Stimulated activated CD4-positive, alpha-beta T cell treated with anti-CD3 and anti-CD28 coated beads, Interleukin-15, amount 100 ng/mL, for 24 hours (primary cell): ENCODE measurements at places on chromosomes 7 and 10.

- no peak for DNase-seq
Observed at GRCh38 chr10:112000466-112000865, 183.1 kb downstream of the GPAM start.

- peak; percentile 70 for DNase-seq
Observed at GRCh38 chr10:46106410-46107255, 60.6 kb upstream of the MSMB start.

DNA sequence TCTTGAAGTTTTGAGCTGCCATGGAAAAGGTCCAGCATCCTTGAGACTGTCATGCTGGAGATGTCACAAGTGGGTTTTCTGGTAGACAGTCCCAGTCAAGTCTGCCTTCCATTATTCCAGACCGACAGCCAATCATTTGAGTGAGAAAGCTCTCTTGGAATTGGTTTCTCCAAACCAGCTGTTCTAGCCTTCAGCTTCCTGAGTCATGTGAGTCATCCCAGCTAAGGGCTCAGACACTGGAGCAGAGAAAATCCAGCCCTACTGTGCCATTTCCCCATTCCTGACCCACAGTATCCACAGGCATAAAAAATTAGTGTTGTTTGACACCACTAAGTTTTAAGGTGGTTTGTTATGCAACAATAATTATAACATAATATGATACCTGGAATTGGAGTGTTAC, 219.0 kb downstream of the ADRA2A start:
- DNase-seq: no peak

DNA sequence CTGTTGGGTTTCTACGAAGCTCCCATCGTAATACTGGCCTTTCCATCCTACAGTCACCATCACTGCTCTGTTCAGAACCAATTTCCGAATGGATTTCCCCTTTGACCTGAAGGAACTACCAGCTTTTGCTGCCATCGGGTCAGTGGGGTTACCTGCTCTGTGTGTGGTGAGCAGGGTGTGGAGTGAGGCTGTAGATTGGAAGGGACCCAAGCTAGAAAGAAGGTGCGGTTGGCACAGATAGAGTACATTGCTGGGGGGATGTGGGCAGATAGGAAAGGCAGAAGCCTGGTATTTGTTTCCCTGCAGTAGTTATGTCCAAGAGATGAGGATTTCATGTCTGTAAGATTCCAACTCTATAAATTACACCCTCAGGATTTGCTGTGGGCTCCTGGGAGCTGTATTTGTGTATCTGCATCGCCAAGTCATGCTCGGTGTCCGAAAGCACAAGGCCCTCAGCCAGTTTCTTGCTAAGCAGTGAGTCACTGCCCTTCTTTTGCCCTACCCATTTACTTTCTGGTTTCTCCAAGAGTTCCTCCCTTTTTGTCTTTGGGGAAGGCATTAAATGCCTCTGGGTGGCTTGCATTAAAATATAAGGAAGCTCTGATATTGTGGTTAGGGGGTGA, 15.4 kb downstream of the CLCN1 start:
- DNase-seq: no peak

DNA sequence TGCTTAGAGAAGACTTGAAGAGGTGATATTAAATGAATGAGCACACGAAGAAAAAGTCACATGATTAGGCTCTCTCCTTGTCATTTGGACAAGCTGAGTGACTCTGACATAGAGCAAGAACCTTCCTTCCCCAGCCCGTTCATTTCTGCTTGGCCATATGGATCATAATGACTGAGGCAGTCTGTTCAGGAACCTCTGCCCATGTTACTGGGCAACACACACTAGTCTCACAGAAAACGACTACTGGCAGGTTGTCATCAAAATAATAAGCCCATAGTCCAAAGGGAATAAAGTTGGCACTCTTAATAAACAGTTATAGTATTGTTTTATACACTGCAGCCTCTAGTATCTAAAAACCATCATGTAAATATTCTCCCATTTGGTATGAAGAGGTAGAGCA, 635.0 kb downstream of the REEP3 start:
- DNase-seq: no peak

- DNase-seq: no peak
Observed at GRCh38 chr7:155638366-155638765, 6.1 kb upstream of the RBM33 start.

DNA sequence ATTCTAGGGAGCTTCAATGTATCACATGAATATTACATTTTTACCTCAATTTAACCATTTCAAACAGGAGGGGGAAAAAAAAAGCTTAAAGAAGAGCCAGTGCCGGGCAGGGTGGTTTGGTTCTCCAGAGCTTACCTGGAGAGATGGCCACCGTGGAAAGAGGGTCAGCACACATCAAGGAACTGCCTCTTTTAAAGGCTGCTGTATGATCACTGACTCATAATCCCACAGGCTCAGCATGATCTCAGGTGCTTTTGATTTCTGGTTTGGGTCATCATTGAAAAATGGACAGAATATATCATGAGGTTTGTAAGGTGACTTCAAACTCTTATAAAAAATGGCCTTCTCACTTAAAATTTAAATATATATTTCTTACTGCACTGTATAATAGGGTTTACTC, 67.5 kb upstream of the MDFIC start:
- DNase-seq: no peak

DNA sequence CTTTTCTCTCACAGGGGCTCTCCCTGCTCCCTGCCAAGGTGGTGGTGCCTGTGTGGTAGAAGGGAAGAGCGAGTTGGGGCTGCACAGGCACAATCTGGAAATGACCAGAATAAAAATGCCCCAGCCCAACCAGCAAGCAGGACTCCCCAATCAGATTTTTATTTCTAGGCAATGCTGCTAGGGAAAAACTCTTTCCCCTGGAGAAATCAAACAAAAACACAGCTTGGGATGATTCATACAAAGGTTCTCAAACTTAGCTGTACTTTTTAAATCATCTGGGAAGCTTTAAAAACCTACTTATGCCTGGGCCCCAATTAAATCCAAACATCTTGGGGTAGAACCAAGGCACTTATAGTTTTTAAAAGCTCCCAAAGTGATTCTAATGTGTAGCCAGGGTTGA, 243.2 kb downstream of the HTR7 start:
- DNase-seq: no peak

DNA sequence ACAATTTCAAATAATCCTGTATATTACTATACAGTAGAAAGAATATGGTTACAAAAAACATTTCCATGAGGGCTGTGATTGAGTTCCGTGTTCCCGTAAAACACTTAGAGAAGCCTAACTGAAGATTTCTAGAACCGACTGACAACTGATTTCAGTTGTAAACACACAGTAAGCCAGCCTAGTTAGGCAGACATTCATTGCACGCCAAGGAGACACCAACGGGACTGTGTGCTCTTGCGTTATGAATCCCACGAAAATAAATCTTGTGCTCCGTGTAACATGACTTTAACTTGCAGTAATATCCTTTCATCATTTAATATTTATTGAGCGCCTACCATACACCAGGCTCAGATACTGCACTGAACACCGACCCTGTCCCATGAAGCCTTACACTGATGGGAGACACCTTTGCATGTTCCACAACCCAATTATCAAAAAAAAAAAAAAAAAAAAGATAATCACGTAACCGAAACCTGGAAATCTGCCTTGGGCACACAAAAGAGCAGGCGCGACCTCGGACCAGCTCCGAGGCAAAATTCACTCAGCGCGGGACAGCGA, 420 bp upstream of the KLHL7 start:
- DNase-seq: no peak

DNA sequence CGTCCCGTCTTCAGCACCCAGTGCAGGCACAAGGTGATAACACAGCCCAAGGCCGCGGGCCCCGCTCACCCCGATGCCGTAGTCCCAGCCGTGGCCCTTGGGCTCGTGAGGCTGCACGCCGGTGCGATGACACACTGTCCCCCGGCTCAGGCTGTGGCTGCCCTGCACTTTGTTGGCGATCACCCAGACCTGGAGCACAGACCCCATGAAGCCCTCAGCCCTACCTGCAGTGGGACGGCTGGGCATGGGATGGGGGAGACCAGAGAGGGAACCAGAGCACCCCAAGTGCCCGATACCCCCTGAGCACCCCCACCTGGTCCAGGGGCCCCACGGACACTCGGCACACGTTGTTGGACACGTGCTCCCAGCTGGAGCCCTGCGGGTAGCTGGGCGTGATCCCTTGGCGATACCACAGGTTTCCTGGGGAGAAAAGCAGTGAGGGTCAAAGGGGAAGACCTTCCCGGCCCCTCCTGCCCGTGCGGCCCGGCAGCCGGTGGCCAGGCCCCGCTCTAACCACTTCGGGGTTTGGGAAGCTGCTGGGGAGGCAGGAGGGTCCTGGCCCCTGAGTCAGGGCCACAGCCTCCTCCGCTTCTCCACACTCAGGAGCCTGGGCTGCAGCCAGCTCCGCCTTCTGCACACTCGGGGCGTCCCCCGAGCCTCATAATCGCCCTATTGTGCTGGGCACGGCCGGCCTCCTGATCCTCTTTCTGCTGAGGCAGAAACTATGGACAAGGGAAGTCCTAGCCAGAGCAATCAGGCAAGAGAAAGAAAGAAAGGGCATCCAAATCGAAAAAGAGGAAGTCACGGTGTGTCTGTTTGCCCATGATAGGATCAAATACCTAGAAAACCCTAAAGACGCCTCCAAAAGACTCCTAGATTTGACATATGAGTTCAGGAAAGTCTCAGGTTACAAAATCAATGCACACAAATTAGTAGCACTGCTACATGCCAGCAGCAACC, 6.7 kb downstream of the BHLHA15 start:
- no peak for DNase-seq

DNA sequence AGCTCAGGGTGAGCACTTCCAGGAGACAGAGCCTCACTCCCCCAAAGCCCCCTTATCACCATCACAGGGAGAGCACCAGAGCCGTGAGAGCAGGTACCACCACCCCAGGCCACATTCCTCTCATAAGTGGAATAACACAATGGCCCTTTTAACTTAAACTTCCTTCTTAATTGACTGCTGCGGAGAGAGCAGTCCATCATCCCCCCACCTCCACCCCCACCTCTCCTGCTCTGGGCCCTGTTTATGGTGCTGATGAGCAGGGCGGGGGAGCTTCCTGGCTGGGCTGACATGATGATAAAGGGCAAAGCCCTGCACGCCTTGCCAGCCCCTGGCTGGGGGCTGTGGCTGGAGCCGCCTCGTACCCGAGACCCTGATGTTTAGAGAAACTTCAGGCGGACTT, 81.4 kb upstream of the PODXL start:
- DNase-seq: no peak

- no peak for DNase-seq
Observed at GRCh38 chr10:3976718-3977117, 191.7 kb upstream of the KLF6 start.

DNA sequence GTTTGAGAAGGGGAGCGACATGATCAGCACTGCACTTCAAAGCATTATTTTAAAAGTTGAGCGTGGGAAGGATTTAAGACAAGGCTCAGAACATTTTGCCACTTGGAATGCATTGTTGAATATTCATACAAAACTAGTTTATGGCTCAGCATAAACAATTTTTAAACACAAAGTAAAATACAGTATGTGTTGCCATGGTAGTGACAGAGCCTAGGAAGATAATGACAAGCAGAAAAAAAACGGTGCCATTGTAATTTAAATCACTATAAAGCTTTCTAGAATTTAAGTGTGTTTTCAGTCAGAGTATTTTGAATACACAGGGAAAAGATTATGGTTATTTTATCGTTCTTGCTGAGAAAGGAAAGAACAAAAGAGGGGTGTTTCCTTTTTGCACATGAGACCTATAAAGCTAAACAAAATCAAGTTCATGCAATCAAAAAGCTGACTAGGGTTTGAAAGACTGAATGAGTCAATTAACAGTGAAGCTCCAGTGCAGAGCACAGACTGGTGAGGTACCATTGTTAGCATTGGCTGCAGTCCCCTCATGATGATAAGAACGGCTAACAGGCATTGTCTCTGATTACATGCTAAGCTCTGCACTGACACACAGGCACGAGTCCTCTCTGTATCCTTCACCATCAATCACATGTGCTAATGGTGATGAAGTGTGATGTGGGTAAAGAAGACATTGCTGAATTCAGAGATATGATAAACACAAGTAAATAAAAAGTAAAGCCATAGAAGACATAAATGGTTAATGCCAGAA, 181.9 kb upstream of the VSTM2A start:
- DNase-seq: no peak

DNA sequence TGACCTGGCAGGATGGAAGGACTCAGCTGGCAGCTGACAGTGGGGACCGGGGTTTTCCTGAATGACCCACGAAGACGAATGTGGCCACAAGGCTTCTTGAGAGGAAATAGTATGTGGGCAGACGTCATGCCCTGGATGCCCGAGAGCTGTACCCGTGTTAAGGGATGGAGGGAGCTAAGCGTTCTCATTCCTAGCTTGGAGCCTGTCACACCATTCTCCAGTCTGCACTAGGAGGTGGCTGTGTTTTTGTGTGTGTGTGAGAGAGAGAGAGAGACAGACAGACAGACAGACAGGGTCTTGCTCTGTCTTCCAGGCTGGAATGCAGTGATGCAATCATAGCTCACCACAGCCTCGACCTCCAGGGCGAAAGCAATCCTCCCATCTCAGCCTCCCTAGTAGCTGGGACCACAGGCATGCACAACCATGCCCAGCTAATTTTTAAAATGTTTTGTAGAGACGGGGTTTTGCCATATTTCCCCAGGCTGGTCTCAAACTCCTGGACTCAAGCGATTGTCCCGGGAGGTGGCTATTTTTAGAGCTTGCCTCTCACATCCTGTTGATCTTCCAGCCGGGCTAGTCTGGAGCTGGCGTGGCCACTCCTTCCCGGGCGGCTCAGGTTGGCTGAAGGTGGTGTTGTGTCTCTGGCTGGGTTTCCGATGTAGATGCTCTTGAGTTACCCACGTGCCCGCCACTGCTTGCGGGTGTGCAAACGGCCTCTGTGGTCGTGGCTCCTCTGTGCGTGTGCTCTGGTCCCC, 2.1 kb downstream of the AMZ1 start:
- DNase-seq: no peak

GRCh38 chr7:156618780-156619367, 21.7 kb upstream of the RNF32 start:
- DNase-seq: no peak

DNA sequence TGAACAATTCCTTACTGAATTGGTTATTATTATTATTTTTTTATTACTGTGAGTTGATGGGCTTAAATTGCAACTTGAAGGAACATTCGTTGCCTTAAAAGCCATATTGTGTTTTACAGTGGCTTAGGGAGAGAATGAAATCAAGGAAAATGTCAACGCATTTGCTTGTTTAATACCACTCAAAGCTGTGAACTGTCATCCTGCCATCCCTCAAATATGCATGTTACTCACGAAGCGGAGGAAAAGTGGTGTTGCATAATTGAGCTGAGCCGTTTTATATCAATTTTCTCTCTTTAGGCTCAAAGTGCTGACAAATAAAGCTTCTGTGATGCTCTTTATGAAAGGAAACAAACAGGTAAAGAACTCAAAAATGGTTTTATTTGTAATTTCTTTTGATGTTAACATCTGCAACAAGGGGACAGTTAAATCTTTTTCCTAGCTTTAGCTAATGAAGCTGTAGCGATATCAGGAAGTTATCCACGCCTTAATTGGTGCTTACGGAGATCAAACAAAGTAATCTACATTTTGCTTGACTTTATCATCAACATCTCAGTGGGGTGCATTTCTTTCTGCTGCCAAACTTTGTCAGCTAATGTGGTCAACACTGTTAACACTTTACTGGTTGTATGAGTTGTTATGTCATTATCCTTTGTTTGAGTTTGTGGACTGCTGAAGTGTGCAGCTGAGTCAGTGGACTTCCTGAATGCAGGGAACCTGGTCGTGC, 33.1 kb downstream of the GLRX3 start:
- DNase-seq: no peak

- DNase-seq: no peak
Observed at GRCh38 chr7:1053002-1053411, 8.7 kb downstream of the GPR146 start.
